Stimulated activated CD4-positive, alpha-beta T cell treated with anti-CD3 and anti-CD28 coated beads, Interleukin-15, amount 100 ng/mL, for 1 hour (primary cell): ENCODE measurements at places on chromosomes 16 and 17.

DNA sequence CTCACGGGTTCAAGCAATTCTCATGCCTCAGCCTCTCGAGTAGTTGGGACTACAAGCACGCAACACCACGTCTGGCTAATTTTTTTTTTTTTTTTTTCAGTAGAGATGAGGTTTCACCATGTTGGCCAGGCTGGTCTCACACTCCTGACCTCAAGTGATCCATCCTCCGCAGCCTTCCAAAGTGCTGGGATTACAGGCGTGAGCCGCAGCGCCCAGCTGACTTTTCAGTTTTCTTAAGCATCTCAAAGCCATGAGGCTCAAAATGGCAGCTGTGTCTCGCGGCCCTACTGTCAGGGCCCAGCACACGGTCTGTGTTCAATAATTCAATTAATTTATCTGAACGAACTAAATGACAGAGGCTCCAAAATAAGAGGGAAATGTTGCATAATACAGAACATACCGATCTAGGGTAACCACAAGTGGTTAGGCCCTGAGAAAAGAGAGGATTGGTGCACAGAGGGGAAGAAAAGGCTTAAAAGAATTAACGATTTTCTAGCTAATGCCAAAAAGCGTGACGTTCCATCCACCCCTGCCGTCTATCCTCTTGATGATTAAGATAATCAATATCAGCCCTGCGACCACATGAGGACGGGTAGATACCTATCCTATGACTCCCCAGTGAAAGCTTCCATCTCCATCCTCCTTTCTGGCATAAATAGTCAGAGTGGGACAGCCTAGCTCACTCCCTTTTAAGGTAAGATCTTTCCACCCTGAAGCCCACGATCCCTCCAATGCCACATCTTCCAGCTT, 136.9 kb downstream of the SLC39A11 start:
- DNase-seq: no peak

DNA sequence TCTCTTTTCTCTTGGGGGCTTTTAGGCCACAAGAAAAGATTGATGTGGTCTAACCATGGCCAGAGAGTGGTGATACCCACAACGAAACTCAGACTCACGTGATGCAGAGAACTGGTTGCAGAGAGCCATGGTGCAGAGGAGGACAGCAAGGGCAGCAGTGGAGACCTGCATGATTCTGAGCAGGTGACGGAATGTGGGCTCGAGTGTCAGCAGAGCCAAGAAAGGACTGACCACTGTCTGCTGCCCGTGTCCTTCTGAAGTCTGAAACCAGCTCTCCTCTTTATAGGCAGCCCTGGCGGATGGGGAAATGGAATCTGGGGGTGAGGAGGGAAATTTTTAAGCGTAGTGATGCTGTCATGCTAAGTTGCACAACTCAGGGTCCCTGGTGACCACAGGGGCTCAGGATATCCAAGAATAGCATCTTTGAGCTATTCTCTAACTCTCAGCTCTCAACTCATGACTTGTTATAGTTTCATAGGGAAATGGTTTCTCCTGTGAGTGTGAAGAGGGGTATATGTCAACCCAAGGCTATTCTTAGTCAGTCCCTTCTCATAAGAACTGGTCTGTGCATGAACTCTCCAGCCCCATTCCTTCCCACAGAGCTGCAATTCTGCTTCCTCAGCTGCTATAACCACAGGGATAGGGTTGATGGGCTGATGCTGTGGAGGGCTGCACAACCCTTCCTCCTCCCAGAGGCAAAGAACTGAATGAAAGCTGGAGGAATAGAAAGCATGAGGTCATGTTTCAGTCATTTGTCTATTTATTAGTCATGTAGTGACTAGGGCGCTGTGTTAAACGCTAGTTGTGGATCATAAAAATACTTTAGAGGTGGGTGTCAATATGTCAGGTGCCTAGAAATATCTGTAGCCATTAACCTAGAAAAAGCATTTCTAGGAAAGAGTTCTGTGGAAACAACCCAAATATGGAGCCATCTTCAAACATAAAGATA, at the start of gene CCL3:
Gene CCL3, minus strand, starts transcription at position 256 of the 949 bp plus-strand sequence. Its CDS starts 85 bp downstream, at position 171.
- DNase-seq: no peak

DNA sequence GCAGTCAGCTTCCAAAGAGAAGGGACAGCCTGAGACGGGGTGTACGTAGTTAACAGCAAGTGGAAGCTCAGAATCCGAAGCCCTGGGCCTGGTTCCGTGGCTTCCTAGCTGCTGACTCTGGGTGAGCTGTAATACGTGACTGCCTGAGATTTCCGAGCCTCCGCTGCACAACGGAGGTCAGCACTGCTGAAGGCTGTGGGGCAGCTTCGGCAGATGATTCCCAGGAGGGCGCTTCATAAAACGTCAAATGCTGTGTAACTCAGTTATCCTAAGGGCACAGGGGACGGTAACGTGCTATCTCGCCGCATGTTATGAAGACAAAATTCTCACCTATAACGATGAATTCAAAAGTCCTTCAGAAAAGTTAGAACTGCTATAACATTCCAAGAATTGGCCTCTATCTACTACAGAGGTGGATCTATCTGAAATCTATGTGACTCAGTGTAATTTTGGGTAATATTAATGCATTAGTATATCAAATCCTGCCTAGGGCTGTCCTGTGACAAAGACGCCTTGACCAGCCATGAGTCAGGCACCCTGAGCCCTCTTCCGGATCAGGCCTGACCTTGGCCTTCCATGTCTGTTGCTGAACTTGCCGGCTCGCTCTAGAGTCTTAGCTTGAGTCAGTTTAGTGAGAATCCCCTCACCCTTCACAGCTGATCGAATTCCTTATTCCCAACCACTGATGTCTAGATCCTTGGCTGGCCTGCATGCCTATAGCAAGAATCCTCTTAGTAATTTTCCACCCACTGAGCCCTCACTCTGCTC, 43.5 kb downstream of the MARF1 start:
- DNase-seq: no peak

DNA sequence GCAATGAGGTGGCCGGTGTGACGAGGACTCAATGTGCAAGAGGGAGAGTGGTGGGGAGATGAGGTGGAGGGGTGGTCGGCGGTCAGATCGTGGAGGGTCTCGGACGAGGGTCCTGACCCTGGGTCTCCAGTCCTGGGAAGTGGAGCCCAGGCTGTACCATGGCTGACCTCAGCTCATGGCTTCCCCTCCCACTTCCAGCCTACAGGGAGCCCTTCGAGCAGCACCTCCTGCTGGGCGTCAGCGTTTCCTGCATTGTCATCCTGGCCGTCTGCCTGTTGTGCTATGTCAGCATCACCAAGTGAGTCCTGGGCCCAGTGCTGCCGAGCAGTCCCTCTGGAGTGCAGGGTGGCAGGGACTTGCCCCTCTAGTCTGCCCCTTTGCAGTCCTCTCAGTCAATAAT, 41.8 kb downstream of the IL4R start:
- DNase-seq: no peak

GRCh38 chr16:49695782-49696413, 160.0 kb downstream of the ZNF423 start:
- DNase-seq: no peak

GRCh38 chr16:61002479-61003204, 1033.6 kb downstream of the CDH8 start:
- no peak for DNase-seq

- no peak for DNase-seq
These were observed 67.5 kb upstream of the GCSH start for GRCh38 chr16:81163671-81164070.

GRCh38 chr17:82930924-82931698, 91.3 kb upstream of the ZNF750 start:
- no peak for DNase-seq

GRCh38 chr16:73233846-73234424, 186.0 kb upstream of the ZFHX3 start:
- no peak for DNase-seq

GRCh38 chr17:3009411-3009920, 53.9 kb downstream of the OR1D5 start:
- DNase-seq: no peak
